Body of pancreas (tissue), 4 donors: ENCODE measurements at places on chromosomes 4 and X.

- no peak for DNase-seq
Observed at GRCh38 chrX:21875013-21875412, 19.2 kb downstream of the YY2 start.

- no peak for DNase-seq
Observed at GRCh38 chr4:27966664-27967063, 1106.0 kb downstream of the STIM2 start.

DNA sequence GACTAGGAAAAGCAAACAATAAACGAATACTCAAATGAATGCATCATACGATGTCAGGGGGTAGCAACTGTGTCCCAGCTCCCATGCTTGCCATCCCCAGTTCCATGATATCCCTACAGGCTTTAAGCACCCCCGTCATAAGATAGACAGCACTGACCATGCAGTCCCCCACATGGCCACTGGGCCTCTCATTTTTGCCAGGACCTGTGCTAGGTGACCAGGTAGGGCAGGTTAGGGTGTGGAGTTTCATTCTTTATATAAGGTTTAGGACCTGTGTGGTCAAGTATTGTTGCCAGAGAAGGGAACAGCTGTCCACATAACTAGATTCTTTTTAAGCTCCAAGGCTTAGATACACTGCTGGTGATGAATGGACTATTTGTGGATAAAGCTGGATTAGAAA, 9.7 kb downstream of the PPEF2 start:
- no peak for DNase-seq

DNA sequence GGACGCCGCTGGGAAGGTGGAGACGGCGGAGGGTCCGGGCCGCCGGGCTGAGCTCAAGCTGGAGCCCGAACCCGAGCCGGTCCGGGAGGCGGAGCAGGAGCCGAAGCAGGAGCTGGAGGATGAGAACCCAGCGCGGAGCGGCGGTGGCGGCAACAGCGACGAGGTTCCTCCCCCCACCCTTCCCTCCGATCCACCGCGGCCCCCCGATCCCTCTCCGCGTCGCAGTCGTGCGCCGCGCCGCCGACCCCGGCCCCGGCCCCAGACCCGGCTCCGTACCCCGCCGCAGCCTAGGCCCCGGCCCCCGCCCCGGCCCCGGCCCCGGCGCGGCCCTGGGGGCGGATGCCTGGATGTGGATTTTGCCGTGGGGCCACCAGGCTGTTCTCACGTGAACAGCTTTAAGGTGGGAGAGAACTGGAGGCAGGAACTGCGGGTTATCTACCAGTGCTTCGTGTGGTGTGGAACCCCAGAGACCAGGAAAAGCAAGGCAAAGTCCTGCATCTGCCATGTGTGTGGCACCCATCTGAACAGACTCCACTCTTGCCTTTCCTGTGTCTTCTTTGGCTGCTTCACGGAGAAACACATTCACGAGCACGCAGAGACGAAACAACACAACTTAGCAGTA, 483 bp downstream of the USP27X start:
- no peak for DNase-seq

- DNase-seq = no peak
Observed at GRCh38 chr4:171087089-171087488, 726.1 kb upstream of the GALNTL6 start.

DNA sequence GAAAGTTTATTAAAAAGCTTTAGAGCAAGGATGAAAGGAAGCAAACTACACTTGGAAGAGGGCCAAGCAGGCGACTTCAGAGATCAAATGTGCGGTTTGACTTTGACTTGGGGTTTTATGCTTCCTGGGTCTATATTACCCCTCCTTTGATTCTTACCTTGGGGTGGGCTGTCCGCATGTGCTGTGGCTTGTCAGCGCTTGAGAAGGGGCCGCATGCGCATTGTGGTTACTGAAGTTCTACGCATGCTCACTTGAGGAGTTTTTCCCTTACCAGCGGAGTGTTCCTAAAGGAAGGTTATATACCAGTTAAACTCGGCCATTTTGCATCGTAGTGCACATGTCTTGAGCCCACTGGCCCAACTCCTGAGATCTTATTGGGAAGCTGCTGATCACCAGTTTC, 9.9 kb downstream of the ZNF157 start:
- DNase-seq = peak; percentile 7

- no peak for DNase-seq
Observed at GRCh38 chr4:5212255-5213013, 161.2 kb downstream of the STK32B start.

GRCh38 chr4:88819818-88820697, 122.4 kb upstream of the NAP1L5 start:
- DNase-seq = no peak

- no peak for DNase-seq
Observed at GRCh38 chr4:36326476-36327029, 45.1 kb downstream of the DTHD1 start.

DNA sequence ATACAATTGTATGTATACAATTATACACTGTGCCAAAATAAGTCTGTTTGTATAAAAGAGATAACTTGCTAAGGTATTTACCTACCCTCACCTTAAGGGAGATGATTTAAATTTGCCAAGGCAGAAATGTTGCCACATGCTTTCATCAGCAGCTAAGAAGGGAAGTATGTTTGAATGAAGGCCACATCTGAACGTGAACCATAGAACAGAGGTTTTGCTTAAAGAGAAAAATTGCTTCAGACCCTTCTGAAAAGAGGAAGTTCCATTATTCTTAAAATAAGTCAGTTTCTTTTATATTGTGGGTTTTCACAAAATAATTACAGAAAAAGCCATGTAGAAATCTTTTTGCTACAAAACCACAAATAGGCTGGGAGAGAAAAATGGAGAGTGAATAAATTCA, 621.5 kb upstream of the HTR2C start:
- DNase-seq = no peak

- no peak for DNase-seq
Observed at GRCh38 chr4:184812651-184813181, 13.1 kb downstream of the ACSL1 start.

GRCh38 chr4:18342847-18343246, 321.3 kb upstream of the LCORL start:
- DNase-seq = no peak

GRCh38 chrX:97119474-97120109, 235.9 kb downstream of the RPA4 start:
- no peak for DNase-seq

GRCh38 chr4:170047771-170048354, 21.7 kb upstream of the MFAP3L start:
- DNase-seq = peak; percentile 74

DNA sequence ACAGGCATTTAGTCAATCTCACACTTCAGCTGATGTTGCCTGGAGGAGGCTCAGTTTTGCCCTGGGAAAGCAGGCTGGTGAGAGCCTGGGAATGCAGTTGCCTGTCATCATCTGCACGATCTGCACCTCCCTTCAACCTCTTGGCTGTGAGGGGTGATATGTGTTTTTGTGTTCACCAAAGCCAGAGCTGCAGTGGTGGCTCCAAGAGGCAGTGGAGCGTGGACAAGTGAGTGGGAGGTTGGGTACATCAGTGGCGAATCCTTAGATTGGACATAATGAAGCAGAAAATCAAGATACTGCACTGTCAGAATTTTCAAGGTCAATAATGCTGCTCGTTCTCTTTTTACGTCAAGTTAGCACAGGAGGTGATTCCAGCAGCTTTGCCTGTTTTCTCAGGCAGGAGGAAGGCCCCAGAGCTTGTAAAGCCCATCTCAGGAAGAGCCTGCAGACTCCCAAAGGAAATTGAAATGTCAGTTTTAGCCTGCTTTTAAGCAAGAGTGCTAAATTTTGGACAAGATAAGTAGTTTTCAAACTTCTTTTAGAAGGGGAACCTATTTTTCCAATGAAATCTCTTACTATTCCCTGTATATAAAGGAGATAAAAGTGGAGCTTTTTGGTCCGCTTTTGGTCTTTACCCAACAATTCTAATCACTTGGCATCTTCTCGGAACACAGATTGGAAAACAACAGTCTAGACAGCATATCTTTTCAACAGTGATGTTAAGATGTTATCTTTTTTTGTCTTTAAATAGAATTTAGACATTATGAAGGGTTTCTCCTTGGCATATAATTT, 92.8 kb downstream of the FRAS1 start:
- DNase-seq = no peak

GRCh38 chr4:112112590-112113170, 32.6 kb upstream of the FAM241A start:
- no peak for DNase-seq

GRCh38 chr4:121714548-121714947, 17.8 kb upstream of the ANXA5 start:
- no peak for DNase-seq

- DNase-seq = no peak
Observed at GRCh38 chr4:52824603-52825459, 37.3 kb upstream of the RASL11B start.

DNA sequence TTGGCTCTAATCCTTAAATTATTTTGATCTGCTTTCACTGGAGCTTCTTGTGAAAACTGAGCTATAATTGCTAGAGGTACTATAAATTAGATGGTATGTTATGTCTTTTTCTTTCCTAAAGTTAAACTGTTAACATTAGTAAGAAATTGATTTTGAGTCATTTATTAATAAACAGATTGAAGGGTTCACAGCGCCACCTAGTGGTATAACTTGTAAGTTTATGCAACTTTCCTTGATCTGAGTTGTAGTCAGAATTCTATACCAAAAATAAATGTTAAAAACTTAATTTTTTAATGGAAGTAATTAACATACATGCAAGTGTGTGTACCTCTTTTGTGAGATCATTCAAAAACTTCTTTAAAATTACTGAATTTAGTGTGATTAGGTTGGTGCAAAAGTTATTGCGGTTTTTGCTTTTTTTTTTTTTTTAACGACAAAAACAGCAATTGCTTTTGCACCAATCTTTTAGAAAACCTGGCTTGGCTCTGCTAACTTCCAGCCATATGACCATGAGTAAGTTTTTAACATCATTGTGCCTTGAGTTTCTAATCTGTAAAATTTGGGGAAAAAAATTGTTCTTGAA, 151.5 kb downstream of the CENPC start:
- no peak for DNase-seq

- DNase-seq = no peak
Observed at GRCh38 chr4:74297539-74297938, 10.7 kb upstream of the EPGN start.

DNA sequence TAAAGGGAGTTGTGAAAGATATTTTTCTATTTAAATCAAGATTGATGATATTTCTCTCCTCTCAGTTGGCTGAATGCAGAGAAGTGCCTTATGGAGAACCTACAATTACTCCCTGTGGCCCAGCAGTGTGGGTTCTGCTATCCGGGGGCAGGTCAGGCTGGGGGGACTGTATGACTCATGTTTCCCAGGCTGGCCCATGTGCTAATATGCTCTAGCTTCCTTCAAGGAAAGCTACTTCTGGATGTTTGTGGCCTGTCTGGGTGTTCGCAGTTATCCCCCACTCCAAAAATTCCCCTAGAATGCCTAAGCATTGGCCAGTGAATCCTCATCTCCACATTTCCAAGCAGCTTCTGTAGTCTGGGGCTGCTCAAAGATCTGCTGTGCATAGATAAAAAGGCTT, 58.9 kb upstream of the SPP1 start:
- no peak for DNase-seq

DNA sequence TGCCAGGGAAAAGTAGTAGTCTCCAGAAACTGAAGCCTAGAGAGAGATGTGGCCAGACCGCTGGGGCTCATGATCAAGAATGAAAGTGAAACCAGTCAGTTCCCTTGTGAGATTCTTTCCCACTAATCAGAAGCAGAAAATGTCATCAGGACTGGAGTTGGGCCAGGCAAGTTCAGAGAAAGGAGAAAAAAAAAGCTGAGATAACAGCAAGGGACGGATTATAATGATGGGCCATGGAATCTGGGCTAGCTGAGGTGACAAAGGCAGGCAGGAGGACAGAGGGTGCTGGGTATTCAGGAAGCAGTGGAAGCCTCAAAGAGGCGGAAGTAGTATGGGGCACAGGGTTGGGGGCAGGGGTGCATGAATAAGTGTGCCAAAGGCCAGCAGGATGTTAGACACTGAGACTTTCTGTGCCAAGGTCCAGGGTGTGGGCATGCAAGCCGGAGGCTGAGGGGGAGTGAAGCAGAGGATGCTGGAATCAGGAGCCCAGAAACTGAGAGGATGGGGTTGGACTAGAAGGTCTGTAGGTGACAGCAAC, 2.5 kb downstream of the CXorf38 start:
- DNase-seq = peak; percentile 52

- no peak for DNase-seq
Observed at GRCh38 chrX:18938710-18939109, 45.2 kb downstream of the PHKA2 start.

GRCh38 chr4:180578175-180578574, 1665.0 kb upstream of the TENM3 start:
- DNase-seq = no peak

DNA sequence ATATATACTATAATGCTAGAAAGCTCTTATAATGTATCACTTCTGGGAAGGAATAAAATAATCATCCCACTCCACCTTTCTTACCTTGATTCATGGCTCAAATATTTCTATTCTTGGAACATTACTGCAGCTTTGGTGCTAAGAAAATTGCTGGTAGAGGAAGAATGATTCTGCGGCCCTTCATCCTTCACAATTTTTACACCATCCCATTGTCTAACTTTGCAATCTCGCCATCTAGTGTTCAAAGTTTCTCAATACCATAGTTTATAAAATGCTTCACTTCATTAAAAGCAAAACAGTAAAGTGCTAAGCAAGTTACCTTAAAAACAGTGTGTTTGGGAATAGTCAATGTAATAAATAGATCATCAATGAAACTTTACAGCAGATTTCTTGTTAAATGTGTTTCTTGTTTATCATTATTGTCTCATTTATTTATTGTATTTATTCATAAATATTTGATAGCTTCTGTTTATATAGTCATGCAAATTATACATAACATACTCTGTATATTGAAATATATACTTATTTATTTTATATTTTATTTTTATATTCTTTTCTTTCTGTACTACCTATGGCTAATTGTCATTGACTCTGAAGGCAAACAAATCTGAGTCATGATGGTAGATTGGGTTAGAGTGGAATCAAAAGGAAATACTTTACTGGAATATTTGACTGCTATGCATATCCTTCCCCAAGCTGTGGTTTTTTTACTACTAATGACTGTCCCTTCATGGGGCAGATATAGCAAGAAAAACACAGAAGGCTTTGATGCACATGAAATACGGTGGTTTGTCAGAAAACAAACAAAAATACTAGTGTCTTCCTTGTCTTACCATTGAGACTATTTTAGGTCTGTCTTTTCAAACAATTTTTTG, 390.7 kb downstream of the MAPK10 start:
- no peak for DNase-seq

- no peak for DNase-seq
Observed at GRCh38 chr4:59127006-59127405, 2016.8 kb upstream of the IGFBP7 start.

- no peak for DNase-seq
Observed at GRCh38 chrX:46713672-46714490, 45.0 kb downstream of the SLC9A7 start.

DNA sequence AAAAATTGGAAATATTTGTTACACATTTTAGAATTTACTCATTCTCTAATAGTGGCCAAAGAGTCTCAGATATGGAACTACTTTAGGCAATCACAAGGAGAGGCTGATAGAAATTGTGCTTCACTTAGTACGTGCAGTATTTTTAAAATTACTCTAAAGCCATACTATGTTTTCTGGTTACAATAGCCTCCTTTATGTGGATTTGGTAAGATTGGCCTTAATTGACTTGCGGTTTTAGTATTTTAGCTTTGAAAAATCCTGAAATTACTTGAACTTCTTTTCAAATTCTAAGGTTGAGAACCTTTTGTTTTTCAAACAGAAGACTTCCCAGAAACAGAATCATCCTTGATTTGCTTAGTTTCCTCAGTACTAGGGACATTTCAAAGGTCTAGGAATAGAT, 215.2 kb downstream of the SLC4A4 start:
- DNase-seq = no peak
